ENCODE measurements at places on chromosomes 7 and 10.

- DNase-seq: no peak
These were observed 11.6 kb upstream of the PRKCQ start for GRCh38 chr10:6591668-6592067.

DNA sequence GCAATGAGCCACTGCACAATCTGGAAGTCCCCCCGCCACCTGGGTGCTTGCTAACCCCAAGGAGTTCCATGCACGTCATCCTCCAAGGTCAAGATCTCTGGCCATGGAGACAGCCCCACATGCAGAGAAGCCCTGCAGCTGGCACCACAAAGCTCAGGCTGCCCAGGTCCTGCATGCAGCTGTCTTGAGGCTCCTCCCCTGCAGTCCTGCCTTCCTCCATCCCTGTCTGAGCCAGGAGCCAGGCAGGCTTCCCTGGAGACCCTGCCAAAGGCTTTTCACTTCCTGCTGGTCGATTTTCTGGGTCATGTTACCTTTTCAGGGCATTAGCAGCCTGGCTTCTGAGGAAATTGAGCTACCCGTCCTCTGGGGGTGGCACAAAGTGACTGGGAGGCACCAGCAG lies 12.5 kb upstream of the TMEM72 start:
- no peak for DNase-seq

DNA sequence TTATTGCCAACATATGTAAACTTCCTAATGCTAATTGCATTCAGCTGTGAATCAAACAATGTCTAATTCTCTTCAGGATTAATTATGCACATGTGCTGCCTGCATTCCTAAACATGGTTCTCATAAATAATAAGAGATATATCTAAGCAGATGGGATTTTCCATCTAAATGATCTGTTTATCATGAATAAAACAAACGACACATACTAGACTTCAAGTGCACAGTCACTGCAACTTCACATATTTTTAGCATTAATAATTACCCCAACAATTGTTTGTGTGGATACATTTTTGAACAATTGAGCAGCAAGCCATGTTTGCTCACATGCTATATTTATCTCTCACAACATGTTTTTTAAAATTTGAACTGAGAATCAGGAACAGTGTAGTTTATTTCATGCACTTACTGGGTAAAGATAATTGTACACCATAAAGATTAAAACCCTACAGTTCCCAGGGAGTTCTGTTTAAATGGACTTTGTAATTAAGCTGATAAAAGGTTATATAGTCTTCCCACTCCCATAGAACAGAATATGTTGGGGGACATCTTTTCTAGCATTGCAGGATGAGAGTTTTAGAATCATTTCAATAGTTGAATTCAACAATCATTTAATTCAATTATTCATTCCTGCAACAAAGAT lies 378.5 kb downstream of the MDFIC start:
- no peak for DNase-seq

DNA sequence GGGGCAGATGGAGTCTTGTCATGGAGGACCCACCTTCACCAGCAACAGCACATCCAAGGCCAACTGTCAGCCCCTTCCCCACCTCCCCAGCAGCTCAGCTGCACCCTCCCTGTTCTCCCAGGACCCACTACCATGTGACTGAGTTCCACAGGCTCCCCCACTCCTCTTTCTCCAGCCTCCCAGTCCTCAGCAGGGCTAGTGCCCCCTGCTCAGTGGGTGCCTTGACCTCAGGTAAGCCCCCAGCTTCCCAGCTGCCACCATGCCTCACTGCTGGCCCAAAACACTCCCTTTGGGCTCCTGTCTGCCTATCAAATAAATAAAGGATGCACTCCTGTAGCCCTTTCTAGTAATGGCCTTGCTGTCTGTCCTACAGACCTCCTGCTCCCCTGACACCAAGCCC lies 174.4 kb downstream of the SLIT1 start:
- DNase-seq: no peak

DNA sequence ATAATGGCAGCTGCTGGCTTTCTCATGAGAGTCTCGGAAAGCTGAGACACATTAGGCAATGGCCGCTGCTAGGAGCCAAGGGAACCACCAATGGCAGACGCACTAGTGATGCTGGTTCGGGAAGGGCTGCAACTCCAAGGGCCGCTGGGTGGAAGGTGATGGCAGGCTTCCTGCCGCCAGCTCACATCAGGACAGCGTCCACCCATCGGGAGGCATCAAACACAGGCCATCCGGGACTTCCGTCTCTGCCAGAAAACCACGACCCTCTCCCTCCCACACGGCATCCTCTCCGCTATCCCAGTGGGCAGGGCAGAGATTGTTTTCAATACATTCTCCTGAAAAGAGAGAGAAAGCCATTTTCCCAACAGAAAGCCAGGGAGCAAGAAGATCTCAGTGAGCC lies 27.5 kb upstream of the EGFR start:
- DNase-seq: no peak

DNA sequence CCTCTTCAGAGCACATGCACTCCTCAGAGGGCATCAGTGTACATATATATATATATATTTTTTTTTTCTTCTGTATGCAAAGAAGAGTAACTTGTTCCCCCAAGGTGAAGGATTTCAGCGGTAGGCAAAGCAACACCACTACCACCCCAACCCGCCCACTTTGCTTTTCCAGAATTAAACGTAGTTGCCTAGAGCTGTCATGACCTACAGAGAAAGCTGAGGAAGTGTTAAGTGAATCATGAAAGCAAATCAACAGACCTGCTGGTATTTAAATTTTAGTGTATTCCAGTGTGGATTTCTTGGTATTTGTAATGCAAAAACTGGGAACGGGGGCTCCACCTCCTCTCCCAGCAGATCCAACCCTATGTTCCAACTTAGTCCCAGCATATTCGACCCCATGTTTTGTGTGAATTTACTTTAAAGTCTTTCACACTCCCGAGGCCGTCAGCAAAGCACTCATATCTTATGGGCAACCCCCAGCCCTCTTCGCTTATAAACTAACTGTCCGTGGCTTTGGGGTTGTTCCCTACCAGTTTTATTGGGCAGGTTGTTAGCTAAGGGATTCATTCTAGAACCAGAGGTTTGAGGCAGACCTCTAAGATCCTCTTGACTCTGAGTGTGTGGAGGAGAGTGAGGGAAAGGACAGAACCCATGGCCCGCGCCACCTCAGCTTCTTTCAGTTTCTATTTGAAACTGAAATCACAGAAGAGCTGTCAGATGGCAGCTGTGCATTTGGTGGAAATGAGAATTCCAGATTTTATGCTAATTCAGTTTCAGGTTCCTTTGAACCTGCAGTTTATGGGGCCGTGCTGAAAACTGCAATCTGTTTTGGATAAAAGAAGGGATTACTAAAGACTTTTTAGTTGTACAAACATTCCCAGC lies 450.2 kb upstream of the GALNT17 start:
- DNase-seq: no peak

DNA sequence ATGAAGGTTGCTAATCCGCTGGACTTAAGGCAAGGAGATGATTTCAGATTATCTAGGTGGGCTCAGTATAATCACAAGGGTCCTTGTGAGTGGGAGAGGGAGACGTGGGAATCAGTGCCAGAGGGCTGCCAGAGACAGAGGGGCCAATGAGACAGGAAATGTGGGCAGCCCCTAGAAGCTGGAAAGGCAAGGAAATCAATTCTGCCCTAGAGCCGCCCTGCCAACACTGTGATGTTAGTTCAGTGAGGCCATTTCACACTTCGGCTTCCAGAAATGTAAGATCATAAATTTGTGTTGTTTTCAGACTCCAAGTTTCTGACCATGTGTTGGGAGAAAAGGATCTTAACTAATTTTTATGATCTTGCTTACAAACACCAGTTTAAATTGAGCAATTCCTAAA lies 3.6 kb upstream of the GPNMB start:
- DNase-seq: no peak

DNA sequence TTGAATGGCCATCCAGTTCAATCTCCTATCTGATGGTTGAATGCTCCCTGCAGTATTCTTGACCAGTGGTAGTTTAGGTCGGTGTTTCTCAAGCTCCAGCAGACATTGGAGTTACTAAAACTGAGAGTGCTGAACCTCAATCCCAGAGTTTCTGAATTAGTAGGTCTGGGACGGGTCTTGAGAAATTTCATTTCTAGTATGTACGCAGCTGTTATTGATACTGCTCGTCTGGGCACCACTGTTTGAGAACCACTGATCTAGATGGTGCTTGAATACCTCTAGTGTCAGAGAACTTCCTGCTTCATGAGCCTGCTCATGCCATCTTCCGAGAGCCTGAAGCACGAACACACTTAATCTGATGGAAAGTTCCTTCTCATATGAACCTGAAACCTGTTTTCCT lies 99.4 kb upstream of the CREB5 start:
- DNase-seq: no peak

GRCh38 chr7:24981171-24981951 lies 1.4 kb upstream of the OSBPL3 start:
- DNase-seq: no peak

- DNase-seq: no peak
These were observed 15.6 kb downstream of the ASB4 start for GRCh38 chr7:95501261-95501832.

GRCh38 chr7:46233585-46234329 lies 312.7 kb upstream of the IGFBP3 start:
- no peak for DNase-seq

- DNase-seq: no peak
These were observed 48.3 kb downstream of the PROSER2 start for GRCh38 chr10:11871466-11871865.

DNA sequence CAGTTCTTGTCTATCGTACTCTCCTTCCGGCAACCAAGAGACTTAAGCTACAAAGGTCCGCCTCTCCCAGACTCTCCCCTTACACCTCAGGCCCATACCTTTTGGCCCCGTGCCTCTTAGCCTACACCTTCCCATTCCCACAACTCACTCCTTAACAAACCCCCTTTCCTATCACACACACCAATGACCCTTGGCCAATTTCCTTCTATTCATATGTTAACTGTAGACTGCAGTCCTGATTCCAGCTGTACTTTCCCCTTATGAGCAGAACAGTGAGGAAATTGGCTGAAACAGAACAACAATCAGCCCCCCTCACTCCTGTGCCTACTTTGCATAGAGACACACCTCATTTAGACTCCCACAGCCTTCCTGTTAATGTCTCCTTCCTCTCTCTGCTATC lies 1.4 kb upstream of the TMEM139 start:
- no peak for DNase-seq

GRCh38 chr7:135206941-135207391 lies 4.4 kb downstream of the WDR91 start:
- DNase-seq: no peak

- no peak for DNase-seq
These were observed 38.8 kb downstream of the GSDME start for GRCh38 chr7:24718431-24718831.

DNA sequence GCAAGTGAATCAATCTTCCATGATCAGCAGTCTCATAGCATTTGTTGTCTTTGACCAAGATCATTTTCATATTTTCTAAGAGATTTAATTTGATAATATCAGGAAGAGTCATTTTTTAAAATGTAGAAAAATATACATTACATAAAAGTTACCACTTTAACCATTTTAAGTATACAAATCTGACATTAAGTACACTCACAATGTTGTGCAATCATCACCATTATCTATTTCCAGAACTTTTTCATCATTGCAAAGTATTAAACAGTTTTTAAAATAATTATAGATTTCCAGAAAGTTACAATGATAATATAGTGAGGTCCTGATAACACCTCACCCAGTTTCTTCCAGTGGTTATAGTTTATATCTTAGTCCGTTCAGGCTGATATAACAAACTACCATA lies 222.5 kb upstream of the RHOBTB1 start:
- no peak for DNase-seq

GRCh38 chr10:72328045-72328828 lies 26.5 kb downstream of the DNAJB12 start:
- DNase-seq: no peak

GRCh38 chr10:2145491-2145890 lies 408.2 kb upstream of the ADARB2 start:
- DNase-seq: no peak

DNA sequence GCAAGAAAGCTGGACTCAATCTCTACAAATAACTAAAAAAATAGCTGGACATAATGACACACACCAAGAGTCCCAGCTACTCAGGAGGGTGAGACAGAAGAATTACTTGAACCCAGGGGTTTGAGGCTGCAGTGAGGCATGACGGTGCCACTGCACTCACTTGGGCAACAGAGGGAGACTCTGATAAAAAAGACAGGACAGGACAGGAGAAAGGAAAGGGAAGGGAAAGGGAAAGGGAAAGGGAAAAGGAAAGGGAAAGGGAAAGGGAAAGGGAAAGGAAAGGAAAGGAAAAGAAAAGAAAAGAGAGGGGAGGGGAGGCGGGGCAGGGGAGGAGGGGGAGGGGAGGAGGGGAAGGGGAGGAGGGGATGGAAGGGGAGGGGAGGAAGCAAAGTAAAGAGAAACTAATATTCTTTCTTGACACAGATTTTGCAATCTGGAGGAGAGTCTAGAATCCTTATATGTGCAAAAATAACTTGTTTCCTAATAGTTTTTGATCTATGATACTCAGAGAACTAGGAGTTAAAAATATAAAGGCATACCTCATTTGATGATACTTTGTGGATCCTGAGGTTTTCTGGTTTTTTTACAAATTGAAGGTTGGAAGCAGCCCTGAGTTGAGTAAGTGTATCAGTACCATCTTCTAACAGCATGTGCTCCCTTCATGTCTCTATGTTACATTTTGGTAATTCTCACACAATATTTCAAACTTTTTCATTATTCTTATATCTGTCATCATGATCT lies 8.0 kb downstream of the SAR1A start:
- no peak for DNase-seq

Data from HCT116 (cell line).